ENCODE measurements at places on chromosomes 5 and 9.

GRCh38 chr9:20289423-20290010 is 332.8 kb downstream of the MLLT3 start:
- DNase-seq, result no peak

DNA sequence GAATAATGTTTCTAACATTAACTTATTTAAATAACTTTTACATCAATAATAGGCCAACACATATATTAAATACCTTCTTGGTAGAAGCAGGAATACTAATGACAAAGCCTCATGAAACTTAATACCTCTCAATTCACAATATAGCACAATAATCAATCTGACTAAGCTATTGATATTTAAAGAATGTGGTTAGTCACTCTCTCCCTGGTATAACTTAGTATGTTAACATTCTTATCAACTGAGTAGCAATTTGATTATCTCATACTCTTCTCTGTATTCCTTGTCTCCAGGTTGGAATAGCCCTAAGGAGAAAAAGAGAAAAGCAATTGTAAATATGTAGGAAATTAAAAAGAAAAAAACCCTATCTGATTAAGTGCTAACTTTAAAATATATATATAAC is 4.9 kb upstream of the PGGT1B start:
- no peak for DNase-seq

DNA sequence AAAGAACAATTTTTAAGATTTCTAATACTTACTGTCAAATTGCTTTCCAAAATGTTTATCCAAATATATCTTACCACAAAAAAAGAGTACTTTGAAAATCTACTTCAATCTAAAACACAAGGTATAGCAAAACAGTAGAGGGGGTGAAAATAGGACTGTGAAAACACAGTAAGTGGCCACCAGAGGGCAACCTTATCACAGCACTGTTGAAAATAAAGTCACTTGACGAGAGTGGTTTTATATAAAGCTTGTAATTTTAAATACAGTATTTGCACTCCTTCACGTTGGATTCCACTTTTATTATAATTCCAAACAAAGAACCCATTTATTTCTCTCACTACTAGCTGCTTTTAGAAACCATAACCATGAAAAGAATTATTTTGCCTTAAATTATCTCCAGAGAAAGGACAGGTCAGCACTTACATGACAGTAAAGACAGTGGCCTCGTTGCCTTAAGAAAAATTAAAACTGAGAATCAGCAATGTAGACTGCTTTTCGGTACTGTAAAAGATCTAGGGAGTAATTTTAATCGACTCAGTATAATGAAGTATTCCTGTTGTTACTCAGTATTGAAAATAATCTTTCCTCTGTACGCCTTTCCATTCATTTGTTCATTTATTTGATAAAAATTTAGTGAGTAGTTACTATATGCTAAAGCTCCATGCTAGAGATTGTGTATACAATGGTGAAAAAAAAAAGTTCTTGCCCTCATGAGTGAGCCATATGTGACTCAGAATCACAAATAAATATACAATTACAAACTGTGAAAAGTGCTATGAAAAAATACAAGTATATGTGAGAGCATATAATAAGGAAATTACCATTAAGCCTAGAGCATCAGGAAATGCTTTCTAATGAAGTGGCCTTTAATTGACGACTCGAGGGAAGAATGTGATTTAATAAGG is 40.0 kb upstream of the CDK5RAP2 start:
- peak; percentile 6 for DNase-seq

DNA sequence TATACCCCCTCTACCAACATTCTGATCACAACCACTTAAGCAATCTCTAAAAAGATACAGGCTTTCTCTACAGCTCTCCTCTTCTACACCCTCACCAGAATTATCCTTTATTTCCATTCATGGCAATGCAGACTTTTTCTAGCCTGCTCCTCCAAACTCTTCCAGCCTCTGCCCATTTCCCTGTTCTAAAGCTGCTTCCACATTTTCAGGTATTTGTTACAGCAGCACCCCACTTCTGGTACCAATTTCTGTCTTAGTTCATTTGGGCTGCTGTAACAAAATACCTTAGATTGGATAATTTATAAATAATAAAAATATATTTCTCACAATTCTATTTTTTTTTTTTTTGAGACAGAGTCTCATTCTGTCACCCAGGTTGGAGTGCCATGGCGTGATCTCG is 53.0 kb upstream of the DNAH5 start:
- DNase-seq, result no peak

GRCh38 chr5:27462936-27463335 is 424.6 kb upstream of the CDH9 start:
- DNase-seq, result no peak

DNA sequence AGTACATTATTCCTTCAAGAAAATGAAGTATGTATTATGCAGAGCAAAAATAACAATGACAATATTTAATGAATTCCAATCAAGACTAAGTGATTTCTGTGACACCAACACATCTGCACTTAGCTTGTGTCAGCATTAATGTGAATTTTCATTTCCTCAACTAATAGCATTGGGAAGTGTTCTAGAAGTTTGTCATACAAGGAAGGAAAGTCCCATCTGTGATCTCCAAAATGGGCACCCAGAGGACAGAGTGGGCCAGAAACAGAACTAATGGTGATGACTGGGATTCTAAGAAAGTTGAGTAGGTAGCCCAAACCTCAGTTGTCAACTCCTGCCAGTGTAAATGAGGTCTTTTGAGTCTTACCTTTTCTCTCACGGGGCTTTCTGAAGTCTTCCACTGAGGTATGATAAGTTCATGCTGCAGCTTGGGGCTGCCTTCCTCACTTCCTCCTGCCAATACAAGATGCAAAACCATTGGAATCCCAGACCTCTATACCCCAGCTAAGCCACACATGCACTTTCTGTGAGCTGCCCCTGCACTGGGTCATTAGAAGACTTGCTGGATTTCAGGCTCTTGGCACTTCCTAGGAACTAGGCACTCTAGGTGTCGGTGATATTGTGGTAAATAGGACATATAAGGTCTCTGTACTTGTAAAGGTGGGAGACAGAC is 4.9 kb downstream of the ADAM19 start:
- no peak for DNase-seq

GRCh38 chr9:37028420-37029031 is 5.5 kb downstream of the PAX5 start:
- no peak for DNase-seq

DNA sequence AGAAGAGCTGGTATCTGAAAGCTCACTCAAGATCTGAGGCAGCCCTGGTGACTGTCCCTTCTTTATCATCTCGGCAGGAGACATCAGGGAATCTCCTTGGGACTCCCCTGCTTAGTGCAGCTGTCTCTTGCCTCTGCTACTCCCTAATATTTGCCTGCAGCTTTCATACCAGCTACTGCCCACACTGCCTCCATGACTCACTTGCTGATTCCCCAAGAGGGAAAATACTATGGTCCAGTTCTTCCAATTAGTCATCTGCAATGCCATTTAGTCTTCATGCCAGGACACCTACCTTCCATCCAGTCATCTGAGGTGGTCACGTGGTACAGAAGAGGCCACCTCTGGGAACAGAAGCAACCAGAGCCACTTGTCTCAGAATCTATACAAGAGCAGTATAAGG is 270.8 kb downstream of the NTRK2 start:
- DNase-seq, result no peak

DNA sequence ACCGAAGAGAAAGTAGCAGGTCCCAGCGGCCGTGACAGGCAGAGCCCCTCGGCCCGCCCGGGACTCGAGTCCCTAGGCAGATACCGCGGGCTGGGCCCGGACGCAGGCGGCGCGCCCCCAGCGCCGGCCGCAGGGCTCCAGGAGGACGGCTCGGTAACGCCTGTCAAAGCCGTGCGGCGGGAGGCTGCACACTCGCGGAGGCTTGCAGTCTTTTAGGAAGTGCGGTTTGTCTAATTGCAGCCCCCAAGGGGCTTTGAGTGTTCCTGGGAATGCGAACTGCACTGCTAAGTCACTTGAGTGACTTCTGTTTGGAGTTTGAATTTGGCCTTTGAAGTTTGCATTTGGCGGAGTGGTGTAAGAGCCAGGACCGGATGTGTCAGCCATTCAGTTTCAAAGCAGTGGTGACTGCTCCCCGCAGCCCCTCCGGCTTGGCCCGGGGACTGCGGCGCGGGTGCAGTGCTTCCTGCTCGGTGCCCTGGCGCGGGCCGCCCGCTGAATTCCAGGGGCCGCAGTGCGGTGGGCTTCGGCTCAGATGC is 1.3 kb downstream of the MAP3K1 start:
- DNase-seq, result no peak

DNA sequence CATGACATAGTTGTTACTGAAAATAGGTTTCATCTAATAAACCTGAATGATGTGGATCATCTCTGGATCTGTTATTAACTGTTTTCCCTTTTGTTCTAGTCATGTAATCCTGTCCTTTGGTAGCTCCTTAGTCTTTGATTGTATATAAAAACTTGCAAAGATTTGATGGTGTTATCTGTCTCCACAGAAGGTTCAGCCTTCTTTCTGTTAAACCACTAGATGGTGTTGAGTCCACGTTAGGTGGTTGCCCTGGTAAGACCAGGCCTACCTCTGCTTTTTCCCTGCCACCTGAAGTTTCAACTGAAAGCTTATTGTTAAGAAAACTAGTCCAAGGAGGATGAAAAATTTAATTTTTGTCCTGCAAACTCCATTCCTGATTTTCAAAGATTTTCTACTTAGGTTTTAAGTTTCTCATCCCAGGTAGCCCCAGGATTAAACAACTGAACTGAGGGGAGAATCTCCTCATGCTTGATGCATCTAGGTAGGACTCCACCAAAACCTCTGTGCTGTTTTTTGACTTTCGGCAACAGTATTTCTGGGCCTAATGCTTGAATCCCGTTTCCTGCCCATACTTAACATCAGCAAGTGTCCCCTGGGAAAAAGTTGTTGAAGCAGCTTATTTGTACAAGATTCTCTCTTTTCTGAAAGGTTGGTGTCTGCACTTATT is 68.5 kb downstream of the RICTOR start:
- DNase-seq, result no peak

- no peak for DNase-seq
These were observed 4.5 kb downstream of the THBS4 start for GRCh38 chr5:80039650-80040049.

- no peak for DNase-seq
These were observed 43.1 kb downstream of the HRH2 start for GRCh38 chr5:175700991-175701390.

DNA sequence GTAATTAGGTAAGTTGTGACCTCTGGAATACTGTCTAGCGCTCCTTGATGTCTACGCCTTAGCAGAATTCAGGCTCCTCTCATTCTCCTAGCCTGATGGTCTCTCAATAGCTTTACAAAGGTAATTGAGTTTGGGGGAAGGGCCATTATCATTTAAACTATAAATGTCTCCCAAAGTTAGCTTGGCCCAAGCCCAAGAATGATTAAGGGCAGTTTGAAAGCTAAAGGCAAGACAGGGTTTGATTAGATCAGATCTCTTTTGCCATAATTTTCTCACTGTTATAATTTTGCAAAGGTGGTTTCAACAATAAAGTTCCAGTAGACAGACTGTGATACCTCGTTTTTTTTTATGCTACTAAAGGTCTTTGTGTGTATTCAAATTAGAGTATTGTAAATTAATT is 3.7 kb upstream of the SLC30A5 start:
- no peak for DNase-seq

GRCh38 chr5:141412854-141413539 is at the start of gene PCDHGA10:
Gene PCDHGA10, plus strand, starts transcription at chr5:141412987. Its CDS starts 189 bp downstream, at chr5:141413176.
- DNase-seq, result no peak

DNA sequence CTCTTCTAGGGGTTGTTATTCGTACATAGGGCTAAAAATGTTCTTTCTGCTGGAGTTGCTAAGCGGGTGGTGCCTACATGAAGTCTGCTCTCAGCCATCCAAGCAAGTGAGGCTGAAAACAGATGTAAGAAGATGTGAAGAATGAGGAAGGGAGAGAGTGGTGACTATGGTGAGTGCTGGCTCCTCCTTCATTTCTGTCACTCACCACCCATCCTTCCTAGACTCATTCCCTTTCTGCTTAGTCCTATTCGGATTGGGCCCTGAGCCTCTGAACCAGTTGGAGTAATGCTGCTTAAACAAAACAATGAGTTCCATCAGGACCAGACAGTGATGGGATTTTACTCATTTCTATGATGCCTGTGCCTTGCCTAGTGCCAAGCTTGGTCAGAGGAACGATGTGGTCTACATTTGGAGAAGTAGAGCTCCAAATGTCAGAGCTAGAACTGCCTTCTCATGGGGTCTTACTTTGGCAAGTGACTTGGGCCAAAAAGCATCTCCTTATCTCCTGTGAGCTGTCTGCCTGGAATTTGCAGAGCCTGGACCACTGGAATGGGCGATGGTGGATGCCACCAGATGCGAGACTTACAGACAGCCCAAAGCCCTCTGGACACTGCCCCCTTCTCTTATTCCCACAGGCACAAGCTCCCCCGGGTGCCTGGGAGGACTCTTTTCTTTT is 192.9 kb downstream of the FBXL7 start:
- no peak for DNase-seq

DNA sequence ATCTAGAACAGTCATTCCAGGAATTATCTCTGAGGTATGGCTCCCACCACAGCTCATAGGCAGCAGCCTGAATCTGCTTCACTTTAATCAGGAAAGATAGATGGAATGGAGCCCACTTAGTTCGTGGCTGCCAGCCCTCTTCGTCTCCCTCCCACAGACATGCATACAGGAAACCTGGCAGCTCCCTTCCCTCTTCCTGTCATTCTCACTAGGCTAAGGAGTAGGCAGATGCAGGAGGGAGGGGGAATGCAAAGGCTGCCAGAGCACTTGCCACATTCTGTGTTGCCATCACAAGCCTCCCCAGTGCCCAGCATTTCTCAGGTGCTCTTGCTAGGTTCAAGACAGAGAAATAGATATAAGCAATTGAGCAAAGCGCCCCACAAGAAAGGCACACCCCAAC is 378.9 kb downstream of the ELAVL2 start:
- DNase-seq, result peak; percentile 20
